Stimulated activated CD8-positive, alpha-beta memory T cell treated with anti-CD3 and anti-CD28 coated beads, Interleukin-2, amount 100 ng/mL, for 1 hour (primary cell): ENCODE measurements at places on chromosomes 4 and X.

DNA sequence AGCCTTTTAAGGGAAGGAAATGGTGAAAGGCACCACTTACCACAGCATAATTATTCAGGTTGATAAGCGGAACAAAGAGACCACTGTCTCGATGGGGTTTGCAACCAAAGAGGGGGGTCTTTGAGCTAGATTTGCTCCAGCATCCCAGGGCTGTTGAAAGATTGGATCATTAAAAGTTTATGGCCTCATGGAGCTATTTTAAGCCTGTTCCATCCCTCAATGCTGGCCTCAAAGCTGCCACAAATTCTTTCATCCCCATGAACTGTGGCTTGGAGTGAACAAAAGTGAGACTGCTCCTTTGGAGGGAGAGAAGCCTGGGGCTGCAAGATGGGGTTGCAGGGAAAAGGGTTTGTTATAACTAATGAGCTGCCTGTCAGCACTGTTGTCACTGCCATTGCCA lies 209.8 kb downstream of the RTL9 start:
- no peak for DNase-seq

- DNase-seq: no peak
Observed at GRCh38 chr4:153530284-153530999, 64.3 kb downstream of the TMEM131L start.

DNA sequence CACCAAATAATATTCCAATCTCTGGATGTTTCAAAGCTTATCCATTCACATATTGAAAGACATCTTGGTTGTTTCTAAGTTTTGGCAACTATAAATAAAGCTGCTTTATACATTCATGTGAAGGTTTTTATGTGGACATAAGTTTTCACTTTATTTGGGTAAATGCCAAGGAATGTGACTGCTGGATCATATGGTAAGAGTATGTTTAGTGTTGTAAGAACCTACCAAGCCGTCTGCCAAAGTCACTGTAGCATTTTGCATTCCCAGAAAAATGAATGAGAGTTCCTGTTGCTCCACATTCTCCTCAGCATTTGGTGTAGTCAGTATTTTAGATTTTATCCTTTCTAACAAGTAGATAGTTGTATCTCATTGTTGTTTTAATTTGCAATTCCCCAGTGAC lies 1047.7 kb downstream of the C4orf33 start:
- no peak for DNase-seq

DNA sequence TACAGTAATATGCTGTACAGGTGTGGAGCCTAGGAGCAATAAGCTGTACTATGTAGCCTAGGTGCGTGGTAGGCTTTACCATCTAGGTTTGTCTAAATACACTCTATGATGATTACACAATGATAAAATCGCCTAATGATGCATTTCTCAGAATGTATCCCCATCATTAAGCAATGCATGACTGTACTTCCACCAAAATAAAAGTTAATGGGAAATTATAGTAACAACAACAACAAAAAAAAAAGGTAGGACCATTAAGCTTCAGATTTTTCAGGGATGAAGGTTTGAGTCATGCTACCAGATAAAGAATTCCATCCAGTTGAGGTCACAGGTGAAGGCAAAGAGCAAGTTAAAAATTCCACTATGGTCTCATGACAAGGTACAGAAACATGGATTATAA lies 68.2 kb downstream of the MAGEA10 start:
- no peak for DNase-seq

GRCh38 chrX:73647632-73648322 lies 84.8 kb downstream of the CHIC1 start:
- no peak for DNase-seq

- no peak for DNase-seq
Observed at GRCh38 chrX:153814591-153815315, 15.6 kb downstream of the PDZD4 start.

DNA sequence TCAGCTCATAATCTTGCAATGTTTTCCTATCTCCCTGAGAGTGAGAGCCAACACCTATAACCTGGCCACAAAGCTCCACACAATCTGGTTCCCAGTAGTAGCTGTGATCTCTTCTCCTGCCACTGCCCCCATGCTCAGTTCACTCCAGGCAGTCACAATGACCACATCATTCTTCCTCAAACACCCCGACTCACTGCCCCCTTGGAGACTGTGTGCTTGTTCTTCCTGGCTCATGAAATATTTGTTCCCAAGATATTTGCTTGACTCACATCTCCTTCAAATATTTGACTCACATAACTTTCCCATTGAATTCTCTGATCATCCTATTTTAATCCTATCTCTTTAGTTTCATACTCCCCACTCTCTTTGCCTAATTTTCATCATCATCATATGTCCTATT lies 173.7 kb downstream of the AREG start:
- no peak for DNase-seq

DNA sequence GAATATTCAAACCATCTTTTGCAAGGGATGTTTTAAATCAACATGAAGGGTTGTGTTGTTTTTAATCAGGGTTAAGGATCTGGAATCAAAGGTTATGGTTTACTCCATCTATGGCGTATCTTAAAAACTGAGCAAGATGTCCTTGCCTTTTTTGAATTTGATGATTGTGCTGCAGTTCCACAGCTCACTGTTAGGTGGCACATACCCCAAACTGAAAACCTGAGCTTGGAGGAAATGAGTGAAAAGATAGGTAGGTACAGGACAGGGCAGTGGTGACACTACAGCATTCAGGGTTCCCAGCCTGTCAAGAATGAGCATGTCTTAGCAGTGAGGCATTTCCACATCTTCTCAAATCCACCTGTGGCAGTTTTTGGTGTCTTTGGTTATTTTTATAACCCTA lies 13.1 kb upstream of the EOLA1 start:
- DNase-seq: no peak

- no peak for DNase-seq
Observed at GRCh38 chrX:22105231-22105630, 73.1 kb downstream of the PHEX start.

GRCh38 chr4:181728305-181728966 lies 514.8 kb upstream of the TENM3 start:
- DNase-seq: no peak

DNA sequence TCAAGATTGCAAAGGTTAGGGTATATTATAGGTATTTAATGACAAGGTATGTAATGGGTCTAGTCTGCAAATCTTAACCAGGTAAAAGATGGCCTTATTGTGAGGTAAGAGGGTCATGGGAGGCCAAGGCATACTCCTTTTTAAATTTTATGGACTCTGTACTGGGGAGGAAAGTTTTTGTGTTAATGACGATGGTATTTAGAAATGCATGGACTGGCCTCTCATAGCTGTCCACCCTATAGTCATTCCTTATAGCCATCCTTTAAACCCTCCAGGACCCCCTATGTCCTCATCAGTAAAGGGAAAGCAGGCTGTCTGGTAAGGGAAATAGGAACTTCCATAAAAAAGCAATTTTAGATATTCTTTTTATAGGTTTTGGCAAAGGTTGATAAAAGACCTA lies 1.5 kb downstream of the AIMP1 start:
- DNase-seq: no peak

DNA sequence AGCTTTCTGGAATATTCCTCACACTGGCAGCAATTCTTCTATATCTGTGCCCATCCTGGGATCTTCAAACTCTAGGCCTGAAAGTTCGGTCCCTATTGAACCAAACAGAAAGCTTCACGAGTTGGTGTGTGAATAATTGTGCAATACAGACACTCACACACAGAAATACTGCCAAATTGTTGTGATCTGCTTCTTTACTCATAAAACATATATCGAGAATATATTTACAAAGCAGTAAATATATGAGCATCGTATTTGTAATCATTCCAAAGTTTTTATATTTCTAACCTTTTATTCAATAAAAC lies 56.6 kb upstream of the BEX4 start:
- no peak for DNase-seq

GRCh38 chrX:73977542-73978169 lies 326.3 kb upstream of the ZCCHC13 start:
- no peak for DNase-seq

DNA sequence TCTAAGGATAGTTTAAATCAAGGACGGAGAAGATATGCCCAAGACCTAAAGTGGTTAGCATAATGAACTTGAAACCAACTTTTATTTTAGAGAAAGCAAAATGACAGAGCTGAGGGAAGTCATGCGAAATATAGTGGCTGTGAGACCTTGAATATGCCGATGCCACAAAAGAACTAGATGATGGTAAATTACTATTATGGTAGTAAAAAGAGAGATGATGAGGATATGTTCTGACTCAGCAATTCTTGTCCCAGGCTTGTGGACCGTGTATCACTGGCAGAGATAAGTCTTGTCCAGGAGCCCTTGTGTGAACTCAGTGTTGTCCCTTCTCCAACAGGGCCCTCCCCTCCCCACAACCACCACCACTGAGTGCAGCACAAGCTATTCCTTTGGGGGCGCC lies 1605.6 kb upstream of the TENM3 start:
- DNase-seq: no peak

GRCh38 chr4:153019906-153020305 lies 83.8 kb downstream of the FHDC1 start:
- DNase-seq: no peak

DNA sequence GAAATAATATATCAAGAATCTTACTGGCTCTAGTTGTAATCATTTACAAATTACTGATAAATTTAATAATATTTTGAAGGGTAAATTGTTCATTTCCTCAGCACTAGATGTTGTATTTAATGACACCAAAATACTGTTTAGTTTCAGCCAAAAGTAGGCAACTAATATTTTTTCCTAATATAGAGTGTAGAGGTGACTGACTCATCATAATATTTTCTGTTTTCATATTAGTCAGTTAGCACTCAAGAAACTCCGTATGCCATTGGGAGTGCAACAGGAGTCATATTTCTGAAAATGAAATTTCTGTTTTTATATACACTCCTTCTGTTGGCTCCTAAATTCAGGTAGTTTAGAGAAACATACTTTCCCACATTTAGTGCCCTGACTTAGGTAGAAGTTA lies 36.6 kb upstream of the PTPN13 start:
- no peak for DNase-seq

GRCh38 chr4:62126064-62126732 lies 926.1 kb downstream of the ADGRL3 start:
- no peak for DNase-seq

DNA sequence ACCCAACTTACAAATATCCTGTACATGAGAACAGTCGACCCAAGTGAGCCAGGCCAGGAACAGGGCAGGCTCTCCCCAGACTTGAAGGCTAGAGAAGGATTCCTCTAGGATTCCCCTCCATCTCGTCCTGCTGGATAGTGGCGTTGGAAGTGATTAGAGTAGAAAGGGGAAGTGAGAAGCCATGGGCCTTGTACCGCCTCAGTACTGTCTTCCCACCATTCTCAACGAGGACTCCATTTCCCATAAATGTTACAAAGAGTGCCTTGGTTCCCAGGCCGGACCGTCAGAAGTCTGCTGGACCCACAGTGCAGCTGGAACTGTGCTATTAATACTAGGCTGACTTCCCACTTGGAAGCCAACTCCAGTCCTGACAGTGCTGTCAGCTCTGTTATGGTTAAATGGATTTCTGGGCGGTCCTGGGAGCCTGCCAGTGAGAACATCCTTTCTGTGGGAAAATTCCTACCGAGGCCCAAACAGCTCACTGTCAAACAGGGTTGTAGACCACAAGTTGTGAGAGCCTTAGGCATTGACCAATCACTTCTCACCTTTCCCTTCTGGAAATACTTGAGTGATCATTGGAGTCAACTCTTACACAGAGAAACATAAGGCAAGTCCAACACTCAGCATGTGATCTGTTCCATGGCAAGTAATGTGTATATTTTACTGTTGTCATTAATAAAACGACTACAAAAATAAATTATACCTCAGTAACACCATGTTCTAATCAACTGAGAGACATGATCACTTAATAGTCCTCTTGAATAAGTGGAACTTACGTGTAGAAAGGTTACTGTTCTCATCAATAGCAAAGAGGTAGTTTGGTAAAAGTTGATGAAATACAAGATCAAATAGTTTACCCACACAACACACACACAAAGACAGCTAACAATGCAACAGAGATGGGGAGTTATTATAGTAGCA lies 58.4 kb downstream of the AMELX start:
- no peak for DNase-seq

DNA sequence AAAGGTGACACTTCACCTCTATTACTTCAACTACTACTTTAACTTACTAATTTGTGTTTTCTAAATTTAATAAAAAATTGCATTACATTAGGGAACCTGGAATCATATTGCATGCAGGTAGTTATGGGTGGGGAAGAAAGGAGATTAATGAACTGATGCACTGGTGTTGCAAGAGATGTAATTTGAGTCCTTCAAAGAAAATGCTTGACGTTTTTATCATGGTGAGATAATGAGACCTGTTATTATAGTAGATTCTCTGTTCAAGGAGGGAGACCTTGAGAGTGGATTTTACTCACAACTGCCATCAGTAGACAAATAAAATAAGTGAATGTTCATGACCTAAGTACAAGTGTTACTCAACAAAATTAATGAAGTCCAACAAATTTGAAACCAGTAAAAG lies 26.4 kb upstream of the MED14 start:
- DNase-seq: no peak

DNA sequence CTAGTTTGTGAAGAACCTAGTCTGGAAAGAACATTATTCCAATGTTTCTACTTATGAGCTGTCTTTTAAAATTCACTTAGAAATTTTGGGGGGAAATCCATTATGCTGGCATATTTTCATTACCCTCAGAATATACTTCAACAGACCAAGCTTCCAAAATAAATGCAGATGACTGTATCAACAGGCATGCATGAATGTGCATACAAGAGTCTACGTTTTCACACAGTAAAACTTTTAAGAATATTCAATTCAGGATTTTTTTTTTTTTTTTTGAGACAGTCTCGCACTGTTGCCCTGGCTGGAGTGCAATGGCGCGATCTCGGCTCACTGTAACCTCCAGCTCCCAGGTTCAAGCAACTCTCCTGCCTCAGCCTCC lies 49.7 kb downstream of the ABCG2 start:
- DNase-seq: no peak

- no peak for DNase-seq
Observed at GRCh38 chrX:133215747-133216146, 2.4 kb downstream of the TFDP3 start.

- no peak for DNase-seq
Observed at GRCh38 chr4:123444290-123444731, 47.7 kb downstream of the SPRY1 start.

DNA sequence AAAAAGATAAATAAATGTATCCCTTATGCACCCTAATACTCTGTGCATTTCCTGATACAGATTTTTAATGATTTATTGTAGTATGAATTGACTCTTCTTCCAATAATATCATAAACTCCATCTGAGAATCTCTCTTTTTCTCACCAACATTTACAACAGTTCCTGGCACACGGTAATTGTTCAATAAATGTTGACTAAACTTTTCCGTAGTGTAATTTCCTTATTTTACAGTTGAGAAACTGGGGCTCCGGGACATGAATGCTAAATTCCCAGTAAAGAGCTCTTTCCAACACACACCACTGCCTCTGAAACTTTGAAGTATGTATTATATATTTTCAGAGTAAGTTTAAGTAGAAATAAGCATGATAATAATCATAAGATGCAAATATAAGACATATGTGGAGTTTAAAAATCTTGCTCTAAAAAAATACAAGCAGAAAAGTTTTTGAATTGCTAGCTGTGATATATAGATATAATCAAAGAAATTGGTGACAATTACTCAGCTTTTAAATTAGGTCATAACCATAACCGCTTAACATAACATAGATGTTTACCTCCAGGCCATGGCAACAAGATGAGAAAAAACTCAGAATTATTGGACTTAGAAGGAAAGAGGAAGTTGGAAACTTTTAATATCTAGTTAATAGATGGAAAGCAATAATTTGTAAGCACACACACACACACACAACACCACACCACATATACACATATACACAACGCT lies 28.2 kb upstream of the ANTXR2 start:
- DNase-seq: no peak
